SHP77 treated with DMSO at 0.1 percent for 48 hours (cell line): ENCODE measurements at places on chromosomes 2 and 18.

- DNase-seq: no peak
Observed at GRCh38 chr2:11903085-11903606, 156.7 kb downstream of the LPIN1 start.

DNA sequence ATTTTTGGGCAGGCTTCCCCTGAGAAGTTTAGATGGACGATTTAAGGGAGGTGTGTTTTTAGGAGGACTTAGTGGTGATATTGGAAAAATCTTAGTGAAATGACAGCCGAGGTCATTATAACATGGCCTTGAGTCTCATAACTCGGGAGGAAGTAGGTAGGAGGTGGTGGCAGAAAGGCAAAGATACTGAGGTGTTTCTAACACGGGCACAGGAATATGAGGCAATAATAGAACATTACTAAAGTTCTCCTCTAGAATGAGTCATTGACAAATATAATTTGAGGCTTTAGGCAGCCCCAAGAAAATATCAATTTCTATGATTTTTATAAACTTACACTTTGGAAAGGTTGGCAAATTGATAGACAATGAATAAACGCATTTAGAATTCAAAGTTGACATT lies 146.1 kb upstream of the ZEB2 start:
- no peak for DNase-seq

- DNase-seq: no peak
Observed at GRCh38 chr2:54081574-54081973, 33.8 kb upstream of the ACYP2 start.

DNA sequence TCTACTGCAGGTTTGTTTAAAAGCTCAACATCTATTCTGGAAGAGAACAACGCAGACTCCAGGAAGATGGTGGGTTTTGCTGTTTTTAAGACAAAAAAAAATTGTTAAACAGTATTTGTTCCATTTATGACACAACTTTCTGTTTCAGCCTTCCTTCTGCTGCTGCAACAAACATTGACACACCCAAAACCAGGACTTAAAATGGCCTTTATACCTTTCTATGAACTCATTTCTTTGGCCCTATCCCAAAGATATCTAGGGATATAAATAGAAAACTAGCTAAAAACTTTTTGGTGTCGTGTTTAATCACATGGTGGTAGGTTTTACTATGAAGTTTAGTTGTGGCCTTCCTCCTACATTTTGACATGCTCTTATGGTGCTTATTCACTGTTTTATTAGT lies 964 bp upstream of the GALNT3 start:
- no peak for DNase-seq

DNA sequence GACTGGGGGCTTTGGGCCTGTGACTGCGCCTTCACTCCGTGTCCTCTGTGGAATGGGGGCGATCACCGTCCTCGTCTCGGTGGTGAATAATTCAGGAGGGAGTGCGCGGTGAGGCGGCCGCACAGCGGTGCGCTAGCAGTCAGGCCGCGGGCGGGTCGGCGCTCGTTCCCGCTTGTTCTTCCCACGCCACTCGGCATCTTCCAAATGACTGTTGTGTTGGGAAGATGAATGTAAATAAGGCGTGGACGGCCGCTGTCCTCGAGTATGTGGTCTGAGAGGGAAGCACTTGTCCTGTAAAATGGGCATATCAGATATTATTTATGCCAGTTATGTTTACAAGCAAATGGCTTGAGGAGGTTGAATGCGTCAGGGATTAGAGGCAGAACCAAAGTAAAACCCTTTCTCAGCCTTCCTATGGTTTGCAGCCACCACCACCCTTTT lies 608 bp upstream of the VPS4B start:
- DNase-seq: no peak

GRCh38 chr2:205675861-205676516 lies 6.3 kb upstream of the NRP2 start:
- DNase-seq: peak; percentile 43

DNA sequence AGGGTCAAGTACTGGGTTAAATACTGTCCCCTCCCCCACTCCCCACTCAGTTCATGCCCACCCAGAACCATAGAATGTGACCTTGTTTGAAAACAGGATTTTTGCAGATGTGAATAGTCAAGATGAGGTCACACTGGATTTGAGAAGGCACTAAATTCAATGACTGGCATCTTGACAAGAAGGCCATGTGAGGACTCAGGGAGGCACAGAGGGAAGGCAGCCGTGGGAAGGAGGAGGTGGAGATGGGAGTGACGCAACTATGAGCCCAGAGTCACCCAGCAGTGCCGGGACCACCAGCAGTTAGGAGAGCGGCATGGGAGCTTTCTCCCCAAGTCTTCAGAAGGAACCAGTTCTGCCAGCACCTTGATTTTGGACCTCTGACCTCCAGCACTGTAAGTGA lies 257.3 kb downstream of the BCL2 start:
- no peak for DNase-seq

- no peak for DNase-seq
Observed at GRCh38 chr2:72173640-72174321, 26.1 kb upstream of the CYP26B1 start.

DNA sequence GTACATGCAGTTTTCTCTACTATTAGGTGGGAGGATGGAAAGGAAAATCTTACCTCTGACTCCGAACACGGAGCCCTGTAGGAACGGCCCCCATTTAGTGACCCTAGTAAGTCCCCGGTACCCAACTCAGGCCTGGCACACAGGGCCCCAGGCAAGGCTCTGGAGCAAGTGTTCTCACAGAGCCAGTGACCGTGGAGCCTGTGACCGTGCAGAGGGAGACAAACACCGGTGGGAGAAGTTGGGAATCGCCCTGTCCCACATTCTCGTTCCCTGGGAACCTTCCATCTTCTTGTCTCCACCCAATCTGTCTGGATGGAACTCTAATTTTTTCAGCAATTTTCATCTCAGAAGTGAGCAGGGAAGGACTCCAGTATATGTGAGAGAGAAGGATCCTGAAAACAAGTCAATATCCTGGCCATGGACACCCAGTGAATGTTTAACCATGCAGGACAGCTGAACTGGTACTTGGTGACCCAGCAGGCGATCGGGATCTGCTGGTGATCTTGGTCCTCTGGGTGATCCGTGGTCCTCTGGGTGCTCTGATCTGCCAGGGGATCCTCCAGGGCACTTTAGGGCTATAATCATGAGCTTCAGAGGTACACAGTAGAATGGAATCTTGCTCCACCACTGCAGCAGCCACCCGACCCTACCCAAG lies 348.6 kb upstream of the ID2 start:
- no peak for DNase-seq

DNA sequence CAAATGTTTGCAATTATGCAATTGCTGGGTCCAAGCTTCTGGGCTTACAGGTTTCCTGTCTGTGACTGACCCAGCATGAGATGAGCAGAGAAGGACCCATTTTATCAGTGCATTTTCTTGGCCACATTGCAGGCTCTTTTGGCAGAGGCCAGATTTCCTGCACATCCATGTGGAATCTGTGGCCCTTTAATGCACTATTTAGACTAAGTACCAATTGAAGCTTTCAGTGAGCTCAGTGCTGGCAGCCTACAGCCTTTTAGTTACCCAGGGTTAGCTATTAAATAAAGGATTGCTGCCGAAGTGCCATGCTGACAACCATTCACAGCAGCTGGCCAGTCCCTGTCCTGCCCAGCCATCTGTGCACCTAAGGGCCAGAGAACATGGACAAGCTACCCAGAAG lies 165.0 kb downstream of the ANKRD30B start:
- no peak for DNase-seq

- DNase-seq: peak; percentile 7
Observed at GRCh38 chr2:36780231-36780839, 83.8 kb downstream of the VIT start.

DNA sequence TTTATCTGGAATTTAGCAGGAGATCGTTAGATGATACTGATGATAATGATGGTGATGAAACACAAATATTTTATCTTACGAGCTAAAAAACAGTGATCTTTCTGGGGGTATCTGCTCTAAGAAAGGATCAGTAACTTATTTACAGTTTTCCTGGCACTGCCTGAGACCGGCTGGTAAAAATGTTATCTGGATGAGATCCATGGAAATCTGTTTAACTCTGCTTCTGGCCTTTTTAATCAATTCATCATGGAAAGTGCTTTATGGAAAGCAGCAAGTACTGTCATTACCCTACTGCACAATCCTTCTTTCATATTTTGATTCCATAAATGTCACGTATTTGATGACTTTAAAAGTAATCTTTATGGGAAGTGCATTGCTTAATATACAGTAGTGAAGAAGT lies 612.7 kb upstream of the GCFC2 start:
- no peak for DNase-seq
